Fibroblast of upper back skin (primary cell): ENCODE measurements at places on chromosomes 3 and 15.

- DNase-seq: no peak
Measured at GRCh38 chr15:77526595-77527163, 106.0 kb downstream of the HMG20A start.

GRCh38 chr3:132997404-132998185 is 40.6 kb upstream of the TMEM108 start:
- no peak for DNase-seq

- DNase-seq: no peak
Measured at GRCh38 chr3:42556089-42556632, 25.6 kb downstream of the SEC22C start.

GRCh38 chr3:50652709-50653108 is 22.0 kb upstream of the DOCK3 start:
- DNase-seq: no peak

GRCh38 chr15:66880380-66881155 is 178.5 kb downstream of the SMAD6 start:
- no peak for DNase-seq
